H4 (cell line): ENCODE measurements at places on chromosomes 6 and 20. TPM values are rescaled to one million over a fixed set of nuclear protein-coding genes. Genes with fewer than 3 reads are reported as not detected.
A peak's percentile ranks its signal among the peaks of the same experiment; 100 is the strongest.

PPIL1 gene
- 76.8 and 78.3 TPM in 2 replicates for total RNA-seq

CPXM1 gene
- total RNA-seq = not detected in 2 replicates

FHL5 gene
- not detected in 2 replicates for total RNA-seq

DNA sequence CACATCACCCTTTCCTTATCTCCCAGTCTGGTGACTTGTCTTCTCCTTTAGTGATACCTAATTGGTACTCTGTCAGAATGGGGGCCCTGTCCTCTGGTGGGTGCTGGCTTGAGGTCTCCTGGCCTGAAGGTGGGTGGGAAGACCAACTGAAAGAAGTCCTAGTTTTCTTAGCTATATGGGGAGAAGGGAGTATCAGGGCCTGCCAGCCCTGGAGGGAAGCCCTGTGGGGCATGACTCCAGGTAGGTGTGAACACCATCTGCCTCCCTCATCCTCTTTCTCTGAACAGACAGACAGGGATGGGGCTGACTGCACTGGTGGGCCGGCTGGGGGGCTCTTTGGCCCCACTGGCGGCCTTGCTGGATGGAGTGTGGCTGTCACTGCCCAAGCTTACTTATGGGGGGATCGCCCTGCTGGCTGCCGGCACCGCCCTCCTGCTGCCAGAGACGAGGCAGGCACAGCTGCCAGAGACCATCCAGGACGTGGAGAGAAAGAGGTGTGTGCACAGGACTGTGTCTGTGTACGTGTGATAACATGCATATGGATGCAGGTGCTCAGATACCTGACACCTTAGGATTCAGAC lies 4.8 kb downstream of the CRIP3 start:
- DNase-seq = no peak

- peak; percentile 82 for DNase-seq
Observed at GRCh38 chr6:26205625-26206574, 118.7 kb downstream of the HFE start.

- no peak for DNase-seq
Observed at GRCh38 chr20:39016041-39016440, 53.9 kb downstream of the DHX35 start.

DNA sequence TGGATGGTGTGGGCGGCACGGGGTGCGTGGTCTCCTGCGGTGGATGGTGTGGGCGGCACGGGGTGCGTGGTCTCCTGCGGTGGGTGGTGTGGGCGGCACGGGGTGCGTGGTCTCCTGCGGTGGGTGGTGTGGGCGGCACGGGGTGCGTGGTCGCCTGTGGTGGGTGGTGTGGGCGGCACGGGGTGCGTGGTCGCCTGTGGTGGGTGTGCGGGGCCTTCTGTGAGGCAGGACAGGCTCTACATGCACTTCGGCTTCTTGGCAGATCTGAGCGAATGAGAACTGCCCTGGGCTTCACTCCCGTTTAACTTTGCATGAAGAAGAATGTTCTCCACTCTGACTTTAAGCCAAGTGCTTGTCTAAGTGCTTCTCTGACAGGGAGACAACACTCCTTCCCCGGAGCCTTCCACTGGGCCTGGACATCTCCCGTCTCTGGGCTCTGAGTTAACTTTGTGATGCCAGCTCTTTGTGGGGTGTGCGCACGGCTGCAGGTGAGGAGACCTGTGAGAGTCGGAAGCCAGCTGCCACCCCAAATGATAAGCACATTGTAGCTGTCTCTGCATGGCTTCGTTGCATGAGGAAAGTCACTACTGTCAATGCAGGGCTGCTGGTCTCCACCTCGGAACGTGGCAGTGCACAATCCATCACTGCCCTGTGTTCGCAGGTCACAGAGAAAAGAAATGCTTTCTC lies 244.8 kb downstream of the DLL1 start:
- DNase-seq = no peak

GRCh38 chr20:40493071-40493470 lies 196.0 kb downstream of the MAFB start:
- peak; percentile 35 for DNase-seq

GRCh38 chr6:30060606-30061091 lies 416 bp upstream of the POLR1H start:
- DNase-seq = no peak

GRCh38 chr6:140043357-140043756 lies 668.9 kb upstream of the CITED2 start:
- peak; percentile 66 for DNase-seq

DNA sequence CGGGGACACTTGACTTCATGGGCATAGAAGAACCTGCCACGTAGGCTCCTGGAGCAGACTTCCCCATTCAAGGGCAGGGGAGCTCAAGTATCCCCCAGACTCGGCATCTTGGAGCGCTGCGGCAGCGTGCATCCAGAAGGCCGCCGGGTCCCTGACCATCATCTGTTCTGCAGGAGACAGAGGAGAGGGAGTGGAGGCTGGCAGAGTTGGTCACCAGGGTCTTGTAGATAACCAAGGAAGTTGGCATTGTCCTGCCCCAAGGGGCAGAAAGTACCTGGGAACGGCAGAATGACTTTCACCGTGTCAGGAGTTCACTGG lies 82.8 kb downstream of the TCP11 start:
- no peak for DNase-seq

DNA sequence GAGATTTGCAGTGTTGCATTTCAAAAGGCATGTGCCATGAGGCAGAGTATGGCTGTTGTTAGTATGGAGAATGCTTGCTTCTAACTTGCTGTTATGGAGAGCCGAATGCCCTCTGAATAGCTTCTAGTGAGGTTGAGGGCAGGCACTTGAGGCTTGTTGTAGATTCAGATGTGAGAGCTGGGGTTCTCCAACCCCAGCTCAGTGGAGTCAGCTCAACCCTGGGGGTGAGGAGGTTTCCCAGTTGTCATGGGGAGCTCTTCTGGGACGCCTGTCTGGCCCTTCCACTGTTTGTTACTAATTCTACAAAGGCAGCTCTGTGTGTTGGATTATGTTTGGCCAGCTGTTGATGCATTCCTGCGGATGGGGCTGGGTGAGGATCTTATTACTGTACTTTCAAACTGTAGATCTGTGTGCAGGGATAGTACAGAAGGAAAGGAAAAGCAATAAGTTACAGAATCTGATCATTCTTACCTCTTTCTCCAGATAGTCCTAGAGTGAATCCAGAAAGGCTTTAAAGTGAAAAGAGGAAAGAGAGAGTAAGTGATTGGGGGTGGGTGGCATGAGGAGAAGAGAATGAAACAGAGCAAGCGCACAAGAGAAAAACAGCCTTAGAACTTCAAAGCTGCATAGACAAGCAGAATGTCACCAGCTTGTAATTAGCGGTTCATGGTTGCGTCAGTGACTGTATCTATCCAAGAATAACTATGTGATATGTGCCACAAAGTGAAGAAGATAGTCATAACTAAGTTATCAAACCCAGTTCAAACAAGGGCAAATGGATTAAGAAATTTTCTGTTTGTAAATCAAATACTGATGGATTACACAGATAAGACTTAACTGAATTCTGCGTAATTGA lies 148.7 kb downstream of the PRL start:
- DNase-seq = peak; percentile 82

- no peak for DNase-seq
Observed at GRCh38 chr6:38637756-38638155, 2.0 kb downstream of the BTBD9 start.

- no peak for DNase-seq
Observed at GRCh38 chr20:20979934-20980333, 126.2 kb downstream of the LINC00237 start.
